Activated naive CD8-positive, alpha-beta T cell treated with anti-CD3 and anti-CD28 coated beads for 36 hours (primary cell): ENCODE measurements at places on chromosomes 11 and 22.

- no peak for DNase-seq
Measured at GRCh38 chr11:65185171-65185570, 3.4 kb downstream of the CAPN1 start.

DNA sequence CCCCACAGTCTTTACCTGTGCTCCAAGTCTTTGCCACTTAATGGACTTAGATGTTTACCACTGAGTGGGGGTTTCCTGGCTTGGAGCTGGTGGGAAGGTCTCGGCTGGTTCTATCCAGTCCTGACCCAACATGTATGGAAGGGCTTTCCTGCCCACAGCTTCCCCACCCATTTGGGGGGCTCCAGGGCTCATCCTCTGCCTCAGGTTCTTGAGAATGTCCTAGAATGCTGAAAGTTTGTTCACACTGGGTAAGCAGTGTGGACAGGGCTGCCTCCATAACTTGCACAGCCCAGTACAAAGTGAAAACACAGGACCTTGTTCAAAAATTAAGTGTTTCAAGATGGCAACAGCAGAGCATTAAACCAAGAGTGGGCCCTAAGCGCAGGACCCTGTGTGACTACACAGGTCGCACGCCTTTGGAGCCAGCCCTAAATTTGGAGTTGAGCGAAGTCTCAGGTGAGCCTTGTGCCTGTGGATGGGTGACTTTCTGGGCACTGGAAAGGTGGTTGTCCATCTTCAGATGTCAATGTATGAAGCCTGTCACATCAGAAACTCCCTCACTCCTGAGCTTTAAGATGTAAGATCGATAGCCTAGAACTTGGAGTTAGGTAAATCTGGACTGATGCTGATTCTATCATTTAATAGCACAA lies 72.7 kb upstream of the NARS2 start:
- no peak for DNase-seq

GRCh38 chr11:68821670-68822069 lies 20.0 kb downstream of the CPT1A start:
- no peak for DNase-seq

DNA sequence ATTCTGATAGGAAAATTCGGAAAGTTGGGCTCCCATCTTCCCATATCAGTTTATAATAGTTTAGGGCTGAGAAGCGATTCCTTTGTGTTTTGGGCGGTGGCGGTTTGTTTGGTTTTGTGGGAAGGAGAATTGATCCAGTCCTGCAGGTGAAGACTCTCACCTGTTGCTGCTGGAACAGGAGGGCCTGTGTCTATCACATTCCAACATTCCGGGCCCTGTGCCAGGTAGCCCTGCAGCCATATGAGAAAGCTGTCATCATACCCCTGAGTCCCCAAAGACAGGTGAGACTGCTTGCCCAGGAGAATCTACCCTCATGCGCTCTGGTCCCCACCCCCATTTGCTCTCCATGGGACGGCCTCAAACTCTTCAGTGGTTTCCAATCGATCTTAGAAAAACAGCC lies 62.1 kb downstream of the TRAF6 start:
- no peak for DNase-seq

DNA sequence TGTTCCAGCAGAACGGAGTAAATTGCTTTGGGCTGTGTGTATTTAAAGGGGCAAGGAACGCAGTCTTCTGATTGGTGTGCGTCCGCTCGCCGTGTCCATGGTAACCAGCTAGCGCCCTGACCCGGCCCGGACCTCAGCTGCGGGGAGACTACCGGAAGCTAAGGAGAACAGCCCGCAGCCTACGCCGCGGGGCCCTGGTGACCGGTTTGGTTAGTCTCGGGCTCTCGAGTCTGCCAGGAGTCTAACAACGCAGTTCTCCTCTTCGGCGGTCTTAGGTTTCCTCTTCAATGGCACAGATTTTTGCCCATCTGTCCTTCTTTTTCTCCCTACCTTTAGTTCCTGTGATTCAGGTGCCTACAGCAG lies 3.5 kb upstream of the OR56A3 start:
- no peak for DNase-seq

DNA sequence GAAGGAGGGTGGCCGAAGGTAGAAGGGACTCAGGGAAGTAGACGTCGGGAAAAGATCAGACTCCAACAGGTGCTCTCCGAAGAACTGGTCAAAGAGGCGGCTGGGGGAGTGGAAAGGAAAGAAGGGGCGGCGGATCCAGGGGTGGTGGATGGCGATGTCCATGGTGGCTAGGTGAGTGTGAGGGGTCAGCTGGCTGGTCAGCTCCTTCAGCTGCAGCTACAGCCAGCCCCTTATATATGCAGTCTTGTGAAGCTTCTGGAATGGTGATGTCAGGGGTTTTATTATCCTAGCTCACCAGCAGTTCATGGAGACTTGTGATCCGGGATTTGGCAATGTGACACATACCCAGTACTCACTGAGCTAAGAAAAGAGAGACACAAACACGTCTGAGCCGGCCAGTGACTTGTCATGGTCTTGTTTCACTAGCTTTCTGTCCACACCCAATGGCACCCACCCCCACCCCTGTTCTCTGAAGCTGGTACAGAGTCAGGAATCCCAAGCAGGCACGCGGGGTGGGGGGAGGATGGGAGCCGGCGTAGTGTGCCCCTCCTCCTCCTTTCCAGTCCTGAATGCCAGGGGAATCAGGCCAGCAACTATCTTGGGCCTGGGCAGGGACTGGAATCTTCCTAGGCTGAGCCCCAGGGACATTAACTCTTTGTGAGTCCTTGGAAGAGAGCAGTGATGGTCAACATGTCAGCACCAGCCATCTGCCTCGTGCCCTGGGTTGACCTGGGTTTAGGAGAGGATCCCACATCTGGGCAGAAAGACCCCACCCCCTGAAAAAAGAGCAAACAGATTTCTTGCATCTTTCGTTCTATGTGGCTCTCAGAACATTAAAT lies at the start of gene CRYAB:
Gene CRYAB, minus strand, starts transcription at position 208 of the 839 bp plus-strand sequence. Its CDS starts 46 bp downstream, at position 162.
- no peak for DNase-seq

DNA sequence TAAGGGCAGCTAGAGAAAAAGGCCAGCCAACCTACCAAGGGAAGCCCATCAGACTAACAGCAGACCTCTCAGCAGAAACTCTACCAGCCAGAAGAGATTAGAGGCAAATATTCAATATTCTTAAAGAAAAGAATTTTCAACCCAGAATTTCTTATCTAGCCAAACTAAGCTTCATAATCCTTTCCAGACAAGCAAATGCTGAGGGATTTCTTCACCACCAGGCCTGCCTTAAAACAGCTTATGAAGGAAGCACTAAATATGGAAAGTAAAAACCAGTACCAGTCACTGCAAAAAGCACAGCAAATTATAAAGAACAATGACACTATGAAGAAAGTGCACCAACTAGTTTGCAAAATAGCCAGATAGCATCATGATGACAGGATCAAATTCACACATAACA lies 30.6 kb upstream of the CASP12 start:
- DNase-seq: no peak

GRCh38 chr11:133930767-133931448 lies 25.9 kb downstream of the IGSF9B start:
- no peak for DNase-seq

- no peak for DNase-seq
Measured at GRCh38 chr11:131656839-131657211, 286.4 kb downstream of the NTM start.

GRCh38 chr11:58057481-58057880 lies 26.7 kb downstream of the OR6Q1 start:
- DNase-seq: no peak

DNA sequence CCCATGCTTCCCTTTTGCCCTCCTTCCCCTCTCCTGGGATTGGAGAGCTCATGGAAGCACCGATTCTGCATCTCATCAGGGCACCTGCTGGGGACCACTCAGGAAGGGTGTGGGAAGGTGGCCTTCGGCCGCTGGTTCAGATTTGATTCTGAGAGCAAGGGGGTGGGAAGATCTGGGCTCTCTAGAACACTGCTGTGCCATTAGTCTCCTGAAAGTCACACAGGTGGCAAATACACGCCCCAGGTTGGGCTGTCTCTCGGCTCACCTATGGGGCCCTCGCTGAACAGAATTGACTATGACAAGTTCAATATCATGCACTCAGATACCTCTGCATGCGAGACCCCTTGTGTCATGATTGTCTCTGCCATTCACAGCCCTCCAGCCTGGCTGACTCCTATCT lies 12.8 kb upstream of the APOBEC3A start:
- DNase-seq: no peak

- no peak for DNase-seq
Measured at GRCh38 chr11:3380706-3381545, 2.0 kb upstream of the ZNF195 start.

- no peak for DNase-seq
Measured at GRCh38 chr22:28925916-28926315, 42.5 kb downstream of the ZNRF3 start.

DNA sequence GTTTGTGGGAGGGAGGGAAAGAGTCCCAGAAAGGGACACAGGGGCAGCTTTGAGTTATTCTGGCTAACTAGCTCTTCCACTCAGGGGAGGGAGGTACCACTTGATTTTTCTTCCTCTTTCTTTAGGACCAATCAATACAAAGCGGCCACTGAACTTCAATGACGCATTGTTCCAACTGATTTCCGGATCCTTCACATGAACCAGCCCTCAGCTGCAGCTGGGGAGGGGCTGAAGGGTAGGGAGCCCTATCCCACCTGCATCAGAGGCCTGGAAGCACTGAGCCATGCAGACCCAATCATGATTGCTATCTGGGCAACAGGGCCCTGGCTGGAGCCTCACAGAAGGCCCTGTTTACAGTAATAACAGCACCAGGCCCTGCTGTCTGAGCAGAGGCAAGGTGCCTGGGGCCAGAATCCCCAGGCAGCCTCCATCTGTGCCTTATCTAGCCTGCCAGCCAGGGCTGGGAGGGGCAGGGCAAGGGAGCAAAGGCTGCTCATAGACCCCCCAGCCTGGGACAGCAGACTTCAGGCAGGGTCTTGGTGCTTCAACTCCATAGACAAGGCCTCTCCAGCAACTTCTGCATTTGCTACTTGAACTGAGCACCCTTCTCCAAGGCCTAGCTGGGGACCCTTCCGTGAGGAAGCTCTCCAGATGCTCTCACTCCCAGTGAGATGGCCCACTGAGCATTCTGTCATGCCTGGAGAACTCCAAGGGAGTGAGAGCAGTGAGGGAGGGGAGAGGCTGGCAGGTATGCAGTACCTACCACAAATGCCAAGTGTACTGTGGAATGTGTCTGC lies 22.5 kb downstream of the CLPB start:
- DNase-seq: no peak
